ENCODE measurements at places on chromosomes 6 and 20.

DNA sequence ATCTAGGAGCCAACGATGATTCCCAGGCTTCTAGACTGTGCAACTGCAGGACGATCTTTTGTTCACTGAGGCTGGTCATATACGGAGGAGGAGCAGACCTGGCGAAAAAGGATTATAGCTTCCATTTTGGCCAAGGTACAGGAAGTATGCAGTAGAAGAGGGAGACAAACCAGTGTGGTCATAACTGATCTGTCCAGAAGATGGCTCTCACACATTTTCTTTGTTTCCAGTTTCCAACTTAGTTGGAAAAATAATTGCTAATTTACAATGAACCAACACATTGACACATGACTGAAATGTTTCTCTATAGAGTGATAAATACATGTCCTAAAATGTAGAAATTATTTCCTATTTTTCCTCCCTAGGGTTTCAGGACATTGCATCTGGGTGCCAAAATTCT lies 364.1 kb upstream of the BTBD3 start:
- no peak for DNase-seq

DNA sequence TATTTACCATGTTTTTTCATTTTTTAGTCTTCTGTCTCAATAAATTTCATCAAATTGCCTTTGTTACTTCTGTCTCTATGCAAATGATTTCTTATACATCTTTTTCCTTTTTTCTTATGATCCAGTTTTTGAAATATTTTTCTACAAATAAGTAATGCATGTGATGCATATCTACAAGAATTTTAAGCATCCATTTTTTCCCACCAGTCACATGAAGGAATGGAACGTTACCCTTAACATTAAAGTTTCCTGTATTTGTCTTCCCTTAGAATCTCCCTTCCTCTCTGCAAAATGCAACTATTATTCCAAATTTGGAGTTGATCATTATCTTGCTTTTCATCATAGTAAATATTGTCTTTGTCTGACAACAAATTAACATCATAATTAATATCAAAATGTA lies 35.5 kb downstream of the PSMB9 start:
- DNase-seq: no peak

DNA sequence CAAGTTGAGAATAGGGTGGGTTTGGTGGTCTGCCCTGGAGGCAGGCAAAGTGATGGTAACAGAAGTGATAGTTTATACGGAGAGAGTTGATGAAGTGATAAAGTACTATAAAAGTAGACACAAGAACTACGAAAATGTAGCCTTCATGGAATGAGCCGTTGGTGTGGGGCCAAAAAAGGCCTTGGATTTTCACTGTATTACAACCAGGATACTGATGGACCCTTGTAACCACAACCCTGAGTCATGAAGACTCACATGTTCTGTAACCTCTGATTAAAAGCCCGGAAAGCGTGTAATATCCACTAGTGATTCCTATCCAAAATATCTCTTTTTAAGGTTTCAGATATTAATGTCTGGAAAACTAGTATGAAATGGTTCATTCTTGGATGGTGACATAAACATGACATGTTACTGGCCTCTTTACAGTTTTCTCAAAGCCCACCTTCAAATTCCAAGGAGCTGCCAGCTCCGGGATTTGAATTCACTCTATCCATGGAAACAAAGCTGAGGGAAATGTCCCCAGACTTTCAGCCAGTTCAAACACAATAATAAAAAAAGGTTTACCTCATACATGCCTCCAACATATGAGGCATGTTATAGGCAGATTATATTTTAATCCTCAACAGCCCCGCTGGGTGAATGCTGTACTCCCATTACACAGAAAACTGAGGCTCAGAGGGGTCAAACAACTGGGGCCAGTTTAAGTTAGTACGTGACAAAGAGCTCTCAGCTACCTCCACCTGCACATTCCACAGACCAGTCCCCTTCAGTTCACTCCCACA lies 55.4 kb downstream of the MRPL14 start:
- no peak for DNase-seq

- DNase-seq: no peak
These were observed 125.8 kb downstream of the LY86 start for GRCh38 chr6:6714118-6714897.
